Fibroblast of skin of right biceps (primary cell): ENCODE measurements at places on chromosomes 2 and 18.

GRCh38 chr18:50786864-50787263 is 33.0 kb downstream of the MRO start:
- DNase-seq: peak; percentile 12

DNA sequence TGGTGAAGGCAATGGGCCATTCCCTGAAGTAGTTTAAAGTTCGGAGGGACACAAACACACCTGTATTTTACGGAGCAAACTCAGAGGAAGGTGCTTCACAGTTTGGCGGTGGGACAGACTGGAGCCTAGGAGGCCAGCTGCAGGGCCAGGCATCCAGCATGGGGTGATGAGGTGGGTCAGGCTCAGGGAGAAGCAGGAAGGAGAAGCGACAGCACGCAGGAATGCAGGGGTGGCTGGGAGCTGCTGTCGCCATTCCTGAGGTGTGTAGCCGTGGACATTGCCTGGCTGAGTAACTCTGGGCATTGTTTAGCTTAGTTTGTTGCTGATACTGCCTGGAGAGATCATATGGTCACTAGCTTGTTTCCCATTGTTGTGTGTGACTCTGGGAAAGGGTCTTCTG is 35.8 kb upstream of the METTL21A start:
- DNase-seq: no peak

- DNase-seq: peak; percentile 45
These were observed 45.4 kb downstream of the EXOC6B start for GRCh38 chr2:72780477-72780876.

DNA sequence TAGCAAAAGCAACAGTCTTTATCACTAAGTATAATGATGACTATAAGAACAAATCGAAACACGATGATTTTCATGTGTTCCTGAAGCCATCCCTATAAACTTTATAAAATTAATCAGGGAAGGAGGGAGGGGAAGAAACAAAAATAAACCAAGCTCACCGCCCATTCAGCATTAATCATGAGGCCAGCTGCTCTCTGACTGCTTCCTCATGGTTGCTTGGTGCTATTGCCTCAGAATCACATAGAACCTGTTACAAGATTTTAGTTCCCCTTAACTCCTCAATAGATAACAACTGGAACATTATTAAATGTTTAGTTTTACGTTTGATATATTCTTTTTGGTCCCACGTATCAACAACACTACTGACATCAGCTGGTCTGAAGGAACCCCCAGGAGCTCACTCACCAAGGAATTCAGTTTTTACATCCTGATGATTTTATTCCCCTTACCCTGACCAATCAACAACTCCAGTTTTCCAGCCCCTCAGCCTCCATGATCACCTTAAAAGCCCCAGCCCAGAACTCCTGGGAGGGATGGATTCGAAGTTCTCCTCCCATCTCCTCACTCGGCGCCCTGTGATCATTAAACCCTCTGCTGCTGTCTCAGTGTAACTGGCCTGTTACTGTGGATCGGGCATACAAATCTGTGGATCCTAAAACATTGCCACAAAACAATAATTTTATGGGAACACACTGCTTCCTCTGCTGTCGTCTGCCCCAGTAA is 10.6 kb upstream of the HNRNPLL start:
- peak; percentile 8 for DNase-seq

- no peak for DNase-seq
These were observed 86.8 kb upstream of the CBLN2 start for GRCh38 chr18:72630991-72631390.
